ENCODE measurements at places on chromosomes 3 and 15.

DNA sequence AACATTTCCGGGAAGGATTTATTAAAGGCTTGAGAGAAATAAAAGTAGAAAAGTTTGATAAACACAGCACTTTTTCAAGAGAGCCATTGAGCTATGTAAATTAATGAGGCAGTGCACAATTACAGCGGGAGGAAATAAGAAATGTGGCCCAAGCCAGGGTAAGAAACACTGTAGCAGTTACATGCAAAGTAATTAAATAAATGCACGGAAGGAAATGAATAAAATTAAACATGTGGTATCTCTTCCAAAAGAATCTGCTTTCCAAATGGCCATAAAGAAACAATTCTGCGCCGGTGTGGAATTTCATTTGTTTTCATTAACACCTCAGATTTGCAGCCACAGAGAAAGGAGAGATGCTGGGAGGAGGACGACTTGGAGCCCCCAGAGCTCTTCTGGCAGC is 35.3 kb downstream of the ZPLD1 start:
- DNase-seq, result no peak

DNA sequence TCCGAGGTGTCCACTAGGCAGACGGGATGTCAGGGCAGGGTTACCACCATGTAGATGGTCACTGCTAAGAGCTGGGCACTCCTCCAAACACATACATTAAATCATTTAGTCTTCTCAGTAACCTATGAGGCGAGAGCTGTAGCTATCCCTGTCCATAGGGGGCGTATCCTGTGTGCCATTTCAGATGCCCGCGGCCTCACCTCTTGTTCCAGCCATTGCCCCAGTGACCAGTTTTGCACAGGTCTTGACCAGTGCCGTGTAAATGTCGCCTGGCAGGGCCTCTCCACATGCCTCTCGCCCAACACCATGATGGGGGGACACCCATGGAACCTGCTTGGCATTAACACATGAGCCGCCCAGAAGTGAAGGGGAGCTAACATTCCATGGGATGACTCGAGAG is 20.8 kb upstream of the SRP14 start:
- DNase-seq, result no peak

DNA sequence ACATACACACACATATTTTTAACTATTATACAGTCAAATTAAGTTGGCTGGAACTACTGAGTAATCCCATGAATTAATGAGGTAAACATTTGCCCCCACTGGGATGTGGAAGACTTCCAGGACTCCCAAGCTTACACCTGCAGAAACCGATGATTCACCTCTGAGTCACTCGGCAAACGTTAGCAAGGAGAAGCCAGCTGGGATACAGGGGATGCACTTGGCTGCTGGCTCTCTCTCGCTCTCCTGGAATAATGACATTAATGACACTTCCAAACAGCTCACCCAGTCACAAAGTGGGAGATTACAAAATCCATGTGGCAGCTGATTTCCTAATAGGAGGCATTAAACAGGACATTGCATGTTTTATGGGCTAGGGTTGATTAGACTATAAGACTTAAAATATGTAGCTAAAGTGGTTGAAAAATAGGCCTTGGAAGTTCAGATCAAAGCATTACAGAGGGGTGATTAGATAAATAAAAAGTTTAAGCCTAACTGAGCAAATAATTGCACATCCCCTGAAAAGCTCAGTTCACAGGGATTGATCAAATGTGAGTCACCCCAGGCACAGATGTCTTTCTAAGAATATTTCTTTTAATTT is 500.9 kb downstream of the SOX2 start:
- DNase-seq, result no peak

- no peak for DNase-seq
Observed at GRCh38 chr3:131622726-131623125, 120.0 kb upstream of the MRPL3 start.

- no peak for DNase-seq
Observed at GRCh38 chr15:27062951-27063350, 92.0 kb downstream of the GABRG3 start.

DNA sequence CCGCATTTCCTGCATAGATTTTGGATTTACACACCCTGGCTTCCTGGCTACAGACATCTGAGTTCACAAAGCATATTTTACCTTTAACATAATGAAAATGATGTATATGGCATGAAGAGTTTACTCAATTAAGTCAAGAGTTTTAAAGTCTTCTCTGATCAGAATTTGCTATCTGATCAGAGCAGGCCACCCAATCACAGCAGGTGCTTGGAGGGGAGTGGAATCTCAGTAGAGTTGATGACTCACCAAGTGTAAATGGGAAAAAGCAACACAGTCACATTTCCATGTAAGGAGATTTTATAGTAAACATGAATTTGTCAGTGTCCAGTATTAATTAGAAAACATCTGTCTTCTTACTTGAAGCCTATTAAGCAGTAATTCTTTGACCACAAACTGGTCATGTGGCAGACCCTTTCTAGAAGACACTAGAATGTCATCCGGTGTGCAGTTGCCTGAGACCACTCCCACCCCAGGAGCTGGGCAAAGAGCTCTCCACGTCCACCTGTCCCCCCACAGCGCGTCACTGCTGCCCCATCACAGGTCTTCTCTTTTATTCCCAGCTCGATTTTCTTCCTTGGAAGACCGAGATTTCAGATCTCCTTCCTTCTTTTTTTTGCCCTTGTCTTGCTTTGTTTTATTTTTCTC is 10.8 kb downstream of the MESD start:
- no peak for DNase-seq

DNA sequence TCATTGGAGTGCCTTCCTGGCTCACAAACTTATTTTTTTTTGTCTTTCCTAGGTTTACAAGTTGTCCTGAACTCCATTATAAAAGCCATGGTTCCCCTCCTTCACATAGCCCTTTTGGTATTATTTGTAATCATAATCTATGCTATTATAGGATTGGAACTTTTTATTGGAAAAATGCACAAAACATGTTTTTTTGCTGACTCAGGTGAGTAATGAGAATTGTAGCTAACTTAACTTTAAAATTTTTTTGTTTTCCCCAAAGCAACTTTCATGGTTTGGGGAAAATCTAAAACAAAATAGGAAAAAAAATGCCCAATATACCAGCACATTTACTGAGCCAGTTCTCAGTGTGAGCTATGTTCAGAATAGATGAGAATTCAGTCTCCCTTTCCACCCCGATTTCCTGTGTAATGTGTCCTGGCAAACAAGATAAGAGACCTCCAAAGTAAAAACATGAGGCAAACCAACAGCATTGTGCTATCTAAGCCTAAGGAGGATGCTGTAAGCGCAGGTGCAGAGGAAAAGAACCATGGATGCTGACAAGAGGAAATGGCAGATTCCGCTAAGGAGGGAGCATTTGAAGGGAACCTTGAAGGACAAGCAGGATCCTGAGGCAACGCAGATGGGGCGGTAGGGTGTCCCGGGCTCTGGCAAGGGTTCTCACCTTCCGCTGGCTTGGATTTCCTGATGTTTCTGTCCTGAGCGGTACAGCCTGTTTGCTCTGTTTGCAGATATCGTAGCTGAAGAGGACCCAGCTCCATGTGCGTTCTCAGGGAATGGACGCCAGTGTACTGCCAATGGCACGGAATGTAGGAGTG is 171.4 kb downstream of the CACNA1D start:
- no peak for DNase-seq

DNA sequence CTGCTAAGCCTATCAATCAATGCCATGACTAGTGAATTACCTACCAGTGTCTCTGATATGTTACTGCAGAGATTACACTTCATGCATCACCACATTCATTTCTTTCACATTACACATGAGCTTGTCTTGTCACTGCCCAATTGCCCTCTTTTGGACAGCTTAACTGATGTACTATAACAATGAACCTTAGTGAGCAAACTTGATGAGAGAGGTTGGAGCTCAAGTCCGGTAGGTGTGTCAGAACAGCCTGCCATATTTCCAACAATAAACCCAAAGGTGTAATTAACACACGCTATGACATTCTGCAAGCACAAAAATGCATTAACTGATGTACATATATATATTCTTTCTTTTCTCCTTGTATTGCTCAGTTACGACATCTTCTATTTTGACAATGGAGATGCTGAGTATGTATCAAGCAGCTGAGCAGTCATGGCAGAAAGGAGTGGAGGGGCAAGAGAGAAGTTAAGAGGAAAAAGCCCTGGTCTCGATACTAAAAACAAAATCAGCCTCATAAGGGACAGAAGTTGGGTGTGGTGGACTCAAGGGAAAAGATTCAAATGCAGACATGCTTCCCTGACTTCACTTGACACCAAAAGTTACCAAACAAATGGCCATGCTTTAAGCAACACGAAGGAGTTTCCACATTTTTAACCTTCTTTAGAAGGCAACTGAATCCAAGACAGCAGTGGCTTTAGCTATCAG is 538.2 kb downstream of the FOXP1 start:
- no peak for DNase-seq

GRCh38 chr3:135161425-135161824 is 366.4 kb downstream of the EPHB1 start:
- DNase-seq, result no peak

DNA sequence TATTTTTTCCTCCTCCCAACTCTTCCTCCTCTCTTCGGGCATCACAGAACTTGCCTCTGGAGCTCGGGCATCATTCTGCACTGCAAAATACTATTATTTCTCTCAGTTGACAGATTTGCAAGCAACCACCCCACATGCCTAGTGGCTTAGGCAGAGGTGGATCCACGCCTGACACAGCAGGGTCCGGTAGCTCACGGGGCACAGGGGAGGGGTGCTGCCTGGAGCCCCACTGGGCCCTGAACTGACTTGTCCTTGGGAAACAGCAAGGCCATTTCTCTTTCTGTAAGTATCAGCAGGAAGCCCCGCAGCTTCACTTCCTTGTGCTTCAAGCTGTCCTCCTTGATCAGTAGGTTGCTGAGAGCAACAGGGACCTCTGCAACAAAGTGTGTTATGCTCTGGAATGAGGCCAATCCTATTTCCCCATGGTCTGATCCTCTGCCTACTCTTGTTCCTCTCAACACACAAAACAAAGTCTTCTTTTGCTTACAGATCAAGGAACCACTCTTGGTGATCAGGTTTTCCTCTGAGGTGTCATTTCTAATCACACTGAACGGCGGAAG is 69.1 kb downstream of the FAM174B start:
- DNase-seq, result no peak

DNA sequence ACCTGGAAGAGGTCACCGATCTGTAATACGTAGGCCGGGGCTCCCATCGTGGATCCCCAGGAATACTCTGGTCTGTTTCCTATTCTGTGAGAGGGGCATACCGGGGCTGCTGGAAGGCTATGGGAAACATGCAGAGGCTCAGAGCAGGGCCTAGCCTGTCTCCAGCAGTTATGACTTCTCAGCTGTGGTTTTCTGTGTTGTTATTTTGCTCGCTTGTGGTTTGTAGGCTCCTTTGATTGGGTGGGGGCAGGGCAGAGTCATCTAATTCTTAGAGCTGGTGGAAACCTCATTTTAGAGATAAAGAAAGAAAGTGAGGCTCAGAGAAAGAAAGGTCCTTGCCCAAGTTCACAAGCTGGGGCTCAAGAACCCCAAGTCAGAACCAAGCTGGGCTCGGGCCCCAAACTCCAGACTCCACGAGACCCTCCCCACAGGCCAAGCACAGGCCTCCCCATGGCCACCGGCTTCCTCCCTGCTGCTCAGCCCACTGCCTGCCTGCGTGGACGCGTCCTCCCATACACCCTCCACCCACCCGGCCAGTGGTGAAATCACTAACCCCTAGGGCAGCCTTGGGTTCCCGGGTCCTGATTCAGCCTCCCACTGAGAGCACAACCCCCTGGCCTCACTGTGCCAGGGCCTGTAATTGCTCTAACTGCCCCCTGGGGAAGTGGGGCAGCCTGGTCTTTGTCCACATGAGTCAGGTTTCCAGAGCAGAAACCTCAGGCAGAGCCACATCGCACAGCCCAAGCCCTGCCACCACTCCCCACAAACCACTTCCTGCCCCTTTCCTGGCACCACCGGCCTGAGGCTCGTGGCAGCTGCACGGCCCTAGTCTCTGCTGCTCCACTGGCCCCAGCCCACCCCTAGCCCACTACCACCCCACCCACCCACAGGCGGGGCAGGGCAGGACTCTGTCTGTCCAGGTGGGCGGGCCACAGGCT is 270.8 kb downstream of the UACA start:
- peak; percentile 59 for DNase-seq

GRCh38 chr15:60546744-60547143 is 67.8 kb upstream of the ICE2 start:
- no peak for DNase-seq

GRCh38 chr3:184734903-184735701 is 23.2 kb upstream of the MAGEF1 start:
- DNase-seq, result no peak

- DNase-seq, result no peak
Observed at GRCh38 chr3:187568171-187568570, 102.0 kb downstream of the SST start.

DNA sequence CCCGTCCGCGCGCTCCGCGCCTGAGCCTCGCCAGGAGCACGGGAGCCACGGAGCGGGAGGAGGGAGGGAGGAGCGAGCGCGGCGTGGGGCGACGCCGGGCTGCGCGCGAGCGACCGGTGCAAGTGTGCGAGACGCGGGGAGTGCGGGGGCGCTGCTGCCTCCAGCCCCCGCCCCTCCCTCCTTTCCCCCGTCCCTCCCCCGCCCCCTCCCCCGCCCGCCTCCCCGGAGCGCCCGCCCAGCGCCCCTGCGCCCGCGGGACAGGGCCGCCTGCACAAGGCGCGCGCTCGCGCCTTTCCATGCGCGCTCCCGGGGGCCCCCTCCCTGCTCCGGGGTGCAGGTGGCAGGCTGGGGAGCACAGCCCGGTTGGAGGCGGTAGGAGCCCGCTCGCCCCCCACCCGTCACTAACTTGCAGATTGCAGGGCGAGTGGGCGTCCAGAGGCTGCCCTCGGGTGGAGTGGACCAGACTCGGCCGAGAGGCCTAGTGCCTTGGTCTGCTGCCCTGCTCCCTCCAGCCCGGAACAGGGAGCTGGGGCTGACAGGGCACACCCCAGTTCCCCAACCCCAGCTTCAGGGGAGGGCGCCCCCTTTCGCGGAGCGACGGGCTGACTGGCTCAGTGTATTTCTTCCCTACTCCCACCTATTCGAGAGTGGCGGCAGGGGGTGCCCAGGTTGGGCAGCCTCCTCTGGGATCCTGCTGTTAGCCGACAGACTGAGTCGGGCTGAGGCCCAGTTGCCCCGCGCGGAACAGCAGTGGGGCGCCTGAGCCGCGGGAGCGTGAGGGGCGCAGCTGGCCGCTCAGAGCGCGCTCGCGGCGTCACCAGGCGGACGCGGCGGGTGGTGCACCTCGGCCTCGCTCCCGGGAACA is at the start of gene WNT7A:
WNT7A (minus strand) TSS at position 126 of the 865 bp plus-strand sequence. CDS start 255 bp downstream, outside the sequence.
- DNase-seq, result peak; percentile 62

GRCh38 chr3:28267984-28268849 is 26.8 kb downstream of the CMC1 start:
- no peak for DNase-seq

DNA sequence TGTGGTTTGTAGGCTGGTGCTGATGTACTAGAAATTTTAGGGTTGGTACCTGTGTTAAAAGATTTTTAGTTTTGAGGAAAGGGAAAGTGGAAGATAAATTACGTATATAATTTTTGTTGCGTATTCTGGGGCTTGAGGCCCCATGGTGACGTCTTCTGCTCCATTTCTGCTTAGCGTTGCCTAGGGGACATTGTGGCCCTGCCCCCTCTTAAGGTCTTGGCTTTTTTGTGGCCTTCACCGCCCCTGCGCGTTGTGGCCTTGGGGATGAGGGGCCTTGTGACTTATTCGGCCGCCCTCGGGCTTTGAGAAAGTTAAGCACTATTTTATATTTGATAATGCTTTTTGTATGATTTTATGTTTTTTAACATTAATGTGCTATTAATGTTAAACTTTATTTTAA is 182.0 kb downstream of the KLF13 start:
- DNase-seq, result no peak

Data from naive thymus-derived CD8-positive, alpha-beta T cell (primary cell).